ENCODE measurements at places on chromosomes 2 and 18.
A peak's percentile ranks its signal among the peaks of the same experiment; 100 is the strongest.

DNA sequence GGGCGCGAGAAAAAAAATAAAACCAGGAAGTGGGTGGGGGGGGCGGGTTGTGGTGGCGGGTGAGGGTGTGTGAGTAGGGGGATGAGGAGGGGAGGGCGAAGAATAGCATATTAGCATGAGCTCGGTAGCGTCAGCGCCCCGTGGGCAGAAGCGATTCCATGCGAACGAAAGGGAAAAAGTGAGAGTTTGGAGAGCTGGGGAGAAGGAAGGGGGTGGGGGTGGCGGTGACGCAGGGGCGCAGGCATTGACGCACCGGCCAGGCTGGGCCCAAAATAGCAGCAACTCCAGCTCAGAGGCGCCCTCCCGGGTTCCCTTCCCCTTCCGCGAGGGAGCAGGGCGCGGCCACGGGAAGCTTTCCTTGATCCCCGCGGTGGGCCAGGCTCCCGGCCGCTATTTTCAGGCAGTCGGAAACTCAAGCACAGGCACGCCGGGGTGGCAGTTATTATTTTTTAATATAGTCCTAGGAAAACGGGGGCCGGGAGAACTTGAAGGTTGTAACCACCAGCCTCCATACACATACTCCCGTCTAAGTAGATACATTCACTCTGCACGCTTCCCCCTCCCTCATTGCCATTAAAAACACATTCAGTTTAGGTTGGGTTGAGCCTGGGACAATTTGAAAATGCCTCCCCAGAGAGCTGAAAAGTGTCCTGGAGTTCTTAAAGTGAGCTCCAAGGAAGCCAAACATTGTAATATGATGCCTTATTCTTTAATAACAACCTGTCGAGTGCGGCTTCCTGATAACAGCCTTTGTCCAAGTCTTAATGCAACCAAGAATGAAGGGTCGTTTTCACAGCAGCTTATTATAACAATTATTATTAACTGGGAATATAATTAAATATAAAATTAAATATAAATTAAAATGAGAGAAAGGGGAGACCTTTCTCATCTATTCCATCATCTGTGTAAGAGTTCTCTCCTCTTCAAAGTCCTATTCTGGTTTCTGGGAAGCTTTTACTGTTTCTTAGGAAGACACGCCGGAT, 2.3 kb upstream of the NR4A2 start:
- peak; percentile 75 for DNase-seq

DNA sequence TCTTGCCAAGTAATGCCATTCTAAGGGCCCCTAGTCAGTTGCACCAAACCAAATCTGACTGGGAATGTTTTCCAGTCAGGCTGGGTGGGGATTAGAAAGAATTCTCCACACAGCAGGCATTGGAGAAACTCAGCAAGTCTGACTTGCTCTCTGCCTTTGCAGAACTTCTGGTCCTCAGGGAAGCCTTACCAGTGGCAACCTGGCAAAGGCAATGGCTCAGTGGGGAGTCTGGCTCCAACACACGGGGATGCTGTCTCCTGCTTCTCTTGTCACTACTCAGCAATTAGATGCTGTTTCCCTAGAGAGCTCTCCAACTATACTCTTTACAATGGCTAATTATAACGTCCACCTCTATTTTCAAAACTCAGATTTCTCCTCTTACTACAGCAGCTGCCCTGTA, 810.7 kb downstream of the LRRTM4 start:
- no peak for DNase-seq

GRCh38 chr2:188897096-188897495, 77.1 kb upstream of the COL3A1 start:
- no peak for DNase-seq

DNA sequence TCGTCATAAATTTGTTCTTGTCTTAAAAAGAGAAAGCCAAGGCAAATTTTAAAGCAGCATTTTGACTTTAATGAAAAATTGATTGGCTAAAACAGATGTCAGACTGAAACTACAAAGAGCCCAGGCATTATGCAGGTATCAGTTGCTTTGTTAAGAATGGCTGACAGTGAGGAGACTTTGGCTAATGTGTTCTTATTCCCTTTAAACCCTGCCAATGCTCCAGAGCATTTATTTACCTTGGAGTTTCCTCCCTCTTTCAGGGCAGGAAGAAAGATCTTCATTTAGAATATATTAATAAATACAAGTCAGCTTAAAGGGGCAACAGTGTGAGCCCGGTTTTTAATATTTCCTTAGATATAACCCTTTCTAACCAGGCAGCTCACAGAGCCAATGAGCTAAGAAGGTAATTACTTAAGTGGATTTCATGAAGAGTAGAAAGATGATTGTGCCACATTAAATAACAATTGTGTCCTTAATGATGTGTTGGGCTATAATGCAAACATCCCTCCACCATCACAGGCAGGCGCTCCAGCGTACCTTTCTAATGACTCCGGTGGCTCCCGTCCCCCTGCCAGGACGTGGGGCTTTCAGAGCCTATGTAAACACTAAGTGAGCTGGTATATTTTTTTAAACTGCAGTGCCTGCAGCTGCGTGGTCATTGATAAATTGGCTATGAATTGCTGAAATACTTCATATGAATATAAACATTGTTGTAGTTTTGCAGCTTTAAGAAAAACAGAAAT, 349.4 kb upstream of the POU3F3 start:
- DNase-seq: no peak

DNA sequence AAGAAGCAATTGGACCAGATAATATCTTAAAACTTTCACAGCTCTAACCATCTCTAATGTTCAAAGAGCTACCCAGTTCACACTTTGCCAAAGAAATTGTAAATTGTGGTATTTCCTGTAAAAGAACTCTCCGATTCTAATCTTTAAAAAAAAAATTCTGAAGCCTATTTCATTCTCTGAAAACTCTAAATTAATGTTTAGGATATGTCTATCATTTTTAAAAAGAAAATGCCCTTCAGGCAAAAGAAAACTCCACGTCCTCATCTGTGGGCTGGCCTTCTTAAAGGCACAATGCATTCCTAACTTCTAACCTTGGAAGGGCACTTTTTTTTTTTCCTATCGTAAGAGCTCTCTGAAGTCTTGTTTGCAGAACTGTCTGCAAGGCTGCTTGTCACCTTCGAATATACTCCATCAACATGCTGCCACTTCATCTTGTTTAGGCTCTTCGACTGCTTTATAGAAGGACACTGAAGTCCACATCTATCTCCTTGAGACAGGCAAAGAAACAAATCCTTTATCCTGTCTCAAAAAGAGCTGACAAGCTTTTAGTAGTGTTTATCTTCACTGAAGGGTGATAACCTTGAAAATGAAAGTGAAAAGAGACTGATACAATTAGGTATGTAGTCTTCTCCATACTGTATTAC, 124.3 kb upstream of the SLC39A10 start:
- DNase-seq: no peak

- DNase-seq: no peak
These were observed 16.0 kb upstream of the CATIP start for GRCh38 chr2:218340656-218341055.

GRCh38 chr2:195945056-195945455, 123.6 kb downstream of the DNAH7 start:
- no peak for DNase-seq
